ENCODE measurements at places on chromosomes 1 and 21.

GRCh38 chr1:149937759-149938158, 1.1 kb upstream of the MTMR11 start:
- DNase-seq, result no peak

GRCh38 chr1:59027177-59027576, 243.3 kb upstream of the JUN start:
- DNase-seq, result no peak

GRCh38 chr1:8602471-8603219, 214.8 kb downstream of the RERE start:
- no peak for DNase-seq

DNA sequence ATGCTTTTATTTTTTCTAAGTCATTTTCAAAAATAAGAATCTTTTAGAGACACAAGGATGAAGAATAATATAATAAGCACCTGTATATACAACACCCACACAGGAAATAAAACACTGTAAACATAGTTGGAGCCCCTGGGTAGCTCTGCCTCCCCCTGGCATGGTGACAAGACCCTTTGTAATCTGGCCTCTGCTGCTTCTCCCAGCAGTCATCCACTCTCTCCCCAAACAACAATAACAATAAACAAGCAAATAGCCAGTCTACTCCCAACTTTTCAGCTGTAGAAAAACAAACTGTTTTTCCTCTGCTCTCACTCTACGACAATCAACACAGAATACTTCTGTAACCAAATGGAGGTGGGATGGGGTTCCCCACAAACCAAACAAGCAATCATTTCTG, 110.1 kb downstream of the CSMD2 start:
- DNase-seq, result no peak

DNA sequence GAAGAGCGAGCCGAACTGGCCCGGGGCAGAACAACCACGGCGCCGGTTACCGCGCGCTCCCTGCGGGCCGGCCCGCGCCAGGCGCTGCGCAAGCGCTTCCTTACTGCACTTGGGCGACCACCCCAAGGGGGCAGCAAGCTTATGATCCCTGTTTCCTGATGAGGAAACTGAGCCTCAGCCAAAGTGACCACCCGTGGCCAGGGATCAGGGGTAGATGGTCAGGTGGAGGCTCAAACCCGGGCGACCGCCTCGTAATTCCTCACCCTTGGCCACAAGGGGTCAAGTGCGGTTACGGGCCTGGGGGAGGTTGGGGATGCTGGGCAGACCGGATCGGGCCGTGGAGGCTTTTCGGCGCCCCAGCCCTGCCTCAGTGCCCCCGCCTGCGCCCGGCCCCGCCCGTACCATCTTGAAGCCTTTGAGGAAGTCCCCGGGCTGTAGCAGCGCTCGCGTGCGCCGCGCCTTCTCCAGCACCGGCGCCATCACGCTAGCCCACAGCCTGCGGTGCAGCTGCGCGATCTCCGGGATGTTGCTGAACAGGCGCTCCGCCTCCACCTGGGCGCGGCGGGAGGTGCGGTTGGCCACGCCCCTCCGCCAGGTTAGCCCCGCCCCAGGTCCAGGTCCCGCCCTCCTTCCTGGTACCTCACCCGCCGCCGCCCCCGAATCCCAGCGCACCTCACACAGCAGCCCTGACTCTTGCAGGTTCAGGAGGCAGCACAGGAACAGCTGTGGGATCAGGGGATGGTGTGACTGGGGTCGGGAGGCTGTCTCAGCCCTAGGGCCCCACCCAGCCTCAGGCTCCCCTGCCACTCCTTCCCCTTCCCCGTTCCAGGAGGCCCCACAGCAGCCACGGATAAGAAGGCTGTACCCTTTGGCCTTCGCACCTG, 5.4 kb upstream of the TNFRSF25 start:
- DNase-seq, result no peak

- DNase-seq, result no peak
Measured at GRCh38 chr1:40887652-40888051, 25.5 kb upstream of the CITED4 start.

GRCh38 chr1:182608845-182609610, 4.8 kb upstream of the RGS16 start:
- DNase-seq, result no peak

GRCh38 chr1:60088620-60089155, 15.1 kb upstream of the C1orf87 start:
- DNase-seq, result no peak

GRCh38 chr1:65266476-65266875, 42.9 kb upstream of the DNAJC6 start:
- no peak for DNase-seq

- DNase-seq, result no peak
Measured at GRCh38 chr21:19031953-19032352, 628.4 kb upstream of the TMPRSS15 start.

DNA sequence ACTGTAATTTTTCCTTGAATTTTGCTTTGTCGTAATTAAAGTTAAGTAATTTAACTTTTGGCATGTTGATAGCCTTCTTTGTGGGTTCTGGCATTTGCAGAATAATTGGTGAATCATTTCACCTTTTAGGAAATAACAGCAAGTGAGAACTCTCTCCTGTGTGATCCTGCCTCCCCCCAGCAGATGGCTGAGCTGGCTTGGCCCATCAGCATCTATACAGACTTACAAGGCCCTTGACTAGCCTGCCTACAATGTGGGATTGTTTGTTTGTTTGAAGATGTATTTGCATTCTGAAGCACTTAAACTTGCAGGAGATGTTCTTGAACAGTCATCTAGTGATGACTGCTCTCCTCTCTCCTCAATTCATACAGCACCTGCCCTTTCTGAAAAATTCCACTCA, 55.9 kb downstream of the MACO1 start:
- no peak for DNase-seq

- DNase-seq, result peak; percentile 76
Measured at GRCh38 chr1:156420205-156421061, 51.4 kb downstream of the RHBG start.

GRCh38 chr1:3292051-3292722, 162.3 kb upstream of the ARHGEF16 start:
- no peak for DNase-seq

DNA sequence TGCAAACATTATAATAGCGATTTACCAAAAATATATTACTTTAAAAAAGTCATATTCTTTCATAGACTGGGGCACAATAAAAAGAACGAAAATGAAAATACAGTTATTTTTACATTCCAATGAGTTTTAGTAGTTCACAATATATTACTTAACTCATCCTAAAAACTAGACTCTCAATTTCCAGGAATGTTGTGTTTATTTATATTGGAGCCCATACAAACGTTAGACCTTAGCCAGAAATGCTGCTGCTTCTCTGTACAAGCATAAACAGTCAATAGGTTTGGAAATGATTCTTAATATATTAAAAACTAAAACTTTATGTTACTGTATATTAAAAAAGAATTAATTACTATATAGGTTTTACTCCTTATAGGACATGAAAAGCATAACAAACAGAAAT, 302.3 kb downstream of the BRINP3 start:
- no peak for DNase-seq

- no peak for DNase-seq
Measured at GRCh38 chr21:45436351-45437065, 31.5 kb downstream of the COL18A1 start.

GRCh38 chr1:6302568-6302967, 41.7 kb upstream of the GPR153 start:
- DNase-seq, result no peak

- DNase-seq, result no peak
Measured at GRCh38 chr1:210908257-210908656, 225.7 kb downstream of the KCNH1 start.

- DNase-seq, result no peak
Measured at GRCh38 chr1:74317663-74318062, 82.5 kb downstream of the TNNI3K start.

- DNase-seq, result no peak
Measured at GRCh38 chr1:107648071-107648470, 316.9 kb downstream of the VAV3 start.

- DNase-seq, result no peak
Measured at GRCh38 chr1:53140451-53140850, 2.0 kb downstream of the SLC1A7 start.

- DNase-seq, result no peak
Measured at GRCh38 chr1:218584418-218585155, 239.5 kb downstream of the TGFB2 start.

GRCh38 chr1:172630056-172630818, 28.7 kb upstream of the FASLG start:
- no peak for DNase-seq

DNA sequence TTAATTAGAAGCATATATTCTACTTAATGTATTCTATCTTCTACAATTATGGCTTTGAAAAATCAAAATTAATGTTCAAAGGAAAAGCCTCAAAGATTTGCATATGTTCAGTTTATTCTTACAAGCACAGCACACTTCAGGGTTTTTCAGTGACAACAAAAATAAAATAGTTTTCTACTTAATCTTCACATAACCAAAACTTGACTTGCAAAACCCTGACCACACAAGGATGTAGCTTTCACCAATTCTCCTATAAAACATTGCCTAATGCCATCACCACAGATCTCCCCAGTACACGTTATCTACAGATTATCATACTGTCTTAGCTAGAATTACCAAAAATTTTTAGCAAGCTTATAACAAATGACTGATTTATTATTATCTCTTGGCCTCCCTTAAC, 23.3 kb downstream of the LPAR3 start:
- no peak for DNase-seq

- no peak for DNase-seq
Measured at GRCh38 chr1:150536836-150537731, 12.1 kb upstream of the ADAMTSL4 start.

DNA sequence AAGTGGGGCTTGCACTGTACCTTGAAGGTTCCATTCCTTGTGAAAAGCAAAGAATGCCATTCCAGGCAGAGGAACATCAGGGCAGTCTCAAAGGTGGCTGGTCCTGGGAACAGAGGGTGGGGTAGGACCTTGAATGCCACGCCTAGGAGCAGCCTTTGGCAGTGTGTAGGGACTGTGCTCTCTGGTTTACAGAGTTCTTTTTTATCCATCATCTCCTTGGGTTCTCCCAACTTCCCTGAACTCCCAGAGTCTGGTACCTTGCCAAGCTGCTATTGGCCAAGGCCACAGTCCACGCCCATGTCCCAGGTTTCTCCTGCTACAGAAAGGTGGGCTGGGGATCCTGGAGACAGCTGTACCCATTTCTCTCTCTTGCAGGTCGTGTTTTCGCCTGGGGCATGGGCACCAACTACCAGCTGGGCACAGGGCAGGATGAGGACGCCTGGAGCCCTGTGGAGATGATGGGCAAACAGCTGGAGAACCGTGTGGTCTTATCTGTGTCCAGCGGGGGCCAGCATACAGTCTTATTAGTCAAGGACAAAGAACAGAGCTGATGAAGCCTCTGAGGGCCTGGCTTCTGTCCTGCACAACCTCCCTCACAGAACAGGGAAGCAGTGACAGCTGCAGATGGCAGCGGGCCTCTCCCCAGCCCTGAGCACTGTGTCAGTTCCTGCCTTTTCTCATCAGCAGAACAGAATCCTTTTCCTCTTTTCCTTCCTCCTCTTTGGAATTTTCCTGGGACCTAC, 15.3 kb upstream of the TRNAU1AP start:
- DNase-seq, result no peak

DNA sequence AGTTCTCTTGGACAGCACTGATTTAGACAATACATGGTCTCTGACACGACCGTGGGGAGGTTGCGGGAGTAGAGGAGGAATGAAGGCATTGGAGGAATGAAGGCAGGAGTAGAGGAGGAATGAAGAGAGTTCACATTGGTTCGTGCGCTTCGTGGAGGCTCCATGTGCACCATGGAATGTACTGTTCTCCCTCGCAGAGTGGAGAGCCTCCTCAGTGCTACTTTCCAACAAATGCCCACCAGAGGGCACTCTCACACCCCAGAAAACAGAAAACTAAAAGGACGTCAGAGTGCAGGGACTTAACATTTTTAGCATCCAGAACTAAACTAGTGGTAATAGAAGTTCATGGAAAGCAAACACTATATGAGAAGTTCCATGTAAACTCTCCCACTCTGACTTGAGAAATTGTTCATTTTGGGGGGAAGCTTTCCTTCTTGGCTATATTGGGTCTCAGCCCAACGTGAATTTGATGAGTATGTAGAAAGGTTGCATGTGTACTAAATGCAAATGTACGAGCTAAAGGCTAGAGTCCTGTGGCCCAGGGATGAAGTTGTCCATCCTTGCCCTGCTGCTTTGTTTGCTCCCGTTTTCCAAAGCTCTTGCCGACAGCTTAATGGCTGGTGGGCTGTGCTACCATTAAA, 211.6 kb downstream of the LMX1A start:
- DNase-seq, result peak; percentile 33

- no peak for DNase-seq
Measured at GRCh38 chr21:35249636-35250035, 200.5 kb upstream of the RUNX1 start.
